ENCODE measurements at places on chromosomes 7 and 10. TPM values are rescaled to one million over a fixed set of nuclear protein-coding genes. Genes with fewer than 3 reads are reported as not detected.

DNA sequence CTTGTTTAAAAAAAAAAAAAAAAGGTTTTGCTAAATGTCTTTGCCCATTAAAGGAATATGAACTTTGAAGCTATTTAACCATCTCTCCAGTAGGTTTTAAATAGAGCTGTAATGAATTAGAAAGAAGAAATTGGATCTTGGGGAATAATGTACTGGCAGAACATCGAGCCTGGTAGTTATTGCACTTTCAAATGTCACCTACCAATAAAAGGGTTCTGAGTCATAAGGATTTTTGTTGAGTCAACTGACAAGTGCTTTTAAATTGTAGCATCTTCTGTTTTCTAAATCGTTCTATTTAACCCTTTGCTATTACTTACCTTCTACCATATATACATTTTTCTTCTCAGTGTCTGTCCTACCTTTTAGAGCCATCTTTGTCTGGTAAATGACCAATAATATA, 10.7 kb downstream of the CUTC start:
- DNase-seq, result no peak

GRCh38 chr10:122746408-122746807, 46.8 kb upstream of the C10orf120 start:
- DNase-seq, result no peak

- DNase-seq, result no peak
Observed at GRCh38 chr7:82081644-82082224, 311.9 kb upstream of the HGF start.

GIMAP7 gene
- not detected for total RNA-seq

DNA sequence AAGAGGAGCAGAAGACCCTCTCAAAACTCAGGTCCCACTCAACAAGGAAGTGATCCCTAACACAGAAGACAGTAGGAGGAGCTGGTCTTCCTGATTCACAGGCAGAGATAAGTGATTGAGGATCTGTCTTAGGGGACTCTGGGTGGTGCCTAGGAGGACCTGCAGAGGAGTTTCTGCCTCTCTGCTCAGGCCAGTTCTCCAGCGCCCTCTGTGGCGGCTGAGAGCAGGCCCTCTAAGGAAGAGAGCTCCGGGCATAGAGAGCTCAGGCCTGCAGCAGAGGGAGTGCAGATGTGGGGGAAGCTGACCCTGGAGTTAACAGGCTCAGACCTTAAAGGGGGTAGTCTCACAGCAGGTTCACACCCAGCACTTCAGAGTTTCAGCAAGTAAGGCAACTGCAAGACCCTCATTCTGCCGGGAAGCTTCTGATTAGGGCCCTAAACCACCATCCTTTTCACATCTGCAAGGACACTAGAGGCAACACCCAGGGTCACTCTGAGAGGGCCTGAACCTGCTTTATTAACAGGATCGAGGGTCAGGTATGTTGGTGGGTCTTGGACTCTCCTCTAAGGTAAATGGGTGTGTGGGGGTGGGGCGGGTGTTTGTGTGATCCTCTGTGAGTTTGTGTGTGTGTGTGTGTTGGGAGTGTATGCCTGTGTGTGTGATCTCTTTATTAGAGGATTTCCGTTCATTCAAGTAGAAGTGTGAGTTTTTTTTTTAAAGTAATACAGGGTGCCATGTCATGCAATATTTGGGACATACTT, 57.6 kb upstream of the TARP start:
- no peak for DNase-seq

GRCh38 chr7:113374955-113375354, 256.6 kb upstream of the SMIM30 start:
- no peak for DNase-seq

DNA sequence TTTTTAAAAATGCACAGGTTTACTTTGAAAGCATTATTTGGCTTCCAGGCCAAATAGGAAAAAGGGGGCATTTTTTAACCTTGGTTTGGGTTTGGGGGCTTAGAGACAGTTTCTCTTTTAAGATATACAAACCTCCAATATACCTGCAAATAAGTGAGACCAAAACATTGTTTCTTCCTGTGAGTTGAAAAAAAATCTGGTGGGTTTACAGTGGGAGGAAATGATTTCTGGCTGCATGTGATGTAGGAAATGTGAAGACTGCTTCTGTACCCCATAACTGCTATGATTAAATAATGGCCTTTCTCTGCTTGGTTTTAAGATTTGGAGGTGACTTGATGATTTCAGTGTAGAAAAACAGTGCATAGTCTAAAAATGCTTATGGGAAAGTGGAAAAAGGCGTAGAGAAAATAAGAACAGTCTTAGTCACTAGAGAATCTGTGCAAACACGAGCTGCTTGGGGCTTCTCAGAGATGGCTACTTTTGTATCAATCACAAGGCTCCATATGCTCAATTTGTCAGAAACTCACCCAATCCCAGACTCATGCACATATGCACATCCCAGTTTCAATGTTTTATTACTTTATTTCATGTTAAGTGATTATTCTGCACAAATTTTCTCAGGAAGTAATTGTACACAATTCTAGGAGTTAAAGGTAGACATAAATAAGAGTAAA, 22.1 kb upstream of the PRKCQ start:
- DNase-seq, result no peak

OPN1SW gene
- total RNA-seq, result not detected

Measured in fibroblast of the aortic adventitia (primary cell).